Activated T-helper 2 cell treated with anti-CD3 and anti-CD28 coated beads, Interferon-gamma antibody, Interleukin-2, Interleukin-4, amounts not matched to agents 10 μg/mL and 5 μg/mL and 100 μg/mL, durations not matched to agents 14 hours and 24 hours and 36 hours (primary cell): ENCODE measurements at places on chromosomes 2 and 18. TPM values are rescaled to one million over a fixed set of nuclear protein-coding genes. Genes with fewer than 3 reads are reported as not detected.

DNA sequence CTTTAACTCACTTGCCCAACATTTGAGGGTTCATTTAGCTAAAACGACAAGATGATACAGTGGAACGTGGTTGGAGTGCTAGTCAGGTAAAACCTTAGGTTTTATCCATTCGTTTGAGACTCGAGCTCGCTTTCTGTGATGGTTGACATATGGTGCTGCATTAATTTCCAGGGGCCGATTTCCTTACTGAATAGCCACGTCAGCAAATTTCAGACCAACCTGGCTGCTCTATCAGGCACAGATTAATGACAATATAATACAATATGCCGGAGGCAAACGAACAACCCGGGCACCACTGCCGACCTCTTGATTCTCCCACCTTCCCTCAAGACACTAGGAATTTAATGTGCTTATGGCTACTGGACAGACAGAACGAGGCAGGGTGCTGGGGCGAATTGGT lies 42.0 kb downstream of the NABP1 start:
- no peak for DNase-seq

DNA sequence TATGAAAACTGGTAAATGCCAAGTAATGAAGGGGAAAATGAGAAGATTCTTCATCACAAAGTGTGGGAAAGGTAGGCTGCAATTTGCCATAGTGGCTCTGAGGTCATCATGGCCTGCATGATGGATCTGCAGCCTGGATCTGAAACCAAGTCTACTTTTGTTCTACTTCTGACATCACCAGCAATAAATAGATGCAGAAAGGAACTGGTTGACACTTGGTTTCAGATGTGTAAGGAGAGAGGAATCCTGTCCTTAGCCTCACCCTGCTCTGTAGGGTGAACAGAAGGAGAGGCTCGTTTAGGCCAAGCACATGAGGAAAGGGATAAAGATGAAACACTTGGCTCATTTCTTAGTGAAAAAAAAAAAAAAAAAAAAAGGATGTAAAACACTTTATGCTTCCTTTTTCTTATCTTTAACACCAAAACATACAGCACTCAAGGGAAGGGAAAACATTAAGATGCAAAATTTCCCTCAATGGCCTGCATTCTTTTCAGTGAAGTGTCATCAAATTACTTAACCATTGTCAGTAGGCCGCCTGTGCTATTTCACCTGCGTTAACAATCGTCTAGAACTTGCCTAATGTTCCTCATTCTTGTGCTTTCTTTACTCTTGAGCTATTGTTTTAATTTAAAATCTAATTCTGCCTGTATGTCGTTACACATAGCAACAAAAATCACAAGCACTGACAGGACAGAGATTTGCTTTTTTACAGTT lies 3.9 kb downstream of the NEB start:
- no peak for DNase-seq

- no peak for DNase-seq
Observed at GRCh38 chr2:230864122-230864604, 579 bp upstream of the ITM2C start.

CCDC74B gene
- total RNA-seq: 0.94 and 1.1 TPM in 2 replicates

SERPINB3 gene
- total RNA-seq: not detected in 2 replicates

SCN7A gene
- not detected in 2 replicates for total RNA-seq

- DNase-seq: no peak
Observed at GRCh38 chr2:56266761-56267414, 83.1 kb downstream of the CCDC85A start.

DNA sequence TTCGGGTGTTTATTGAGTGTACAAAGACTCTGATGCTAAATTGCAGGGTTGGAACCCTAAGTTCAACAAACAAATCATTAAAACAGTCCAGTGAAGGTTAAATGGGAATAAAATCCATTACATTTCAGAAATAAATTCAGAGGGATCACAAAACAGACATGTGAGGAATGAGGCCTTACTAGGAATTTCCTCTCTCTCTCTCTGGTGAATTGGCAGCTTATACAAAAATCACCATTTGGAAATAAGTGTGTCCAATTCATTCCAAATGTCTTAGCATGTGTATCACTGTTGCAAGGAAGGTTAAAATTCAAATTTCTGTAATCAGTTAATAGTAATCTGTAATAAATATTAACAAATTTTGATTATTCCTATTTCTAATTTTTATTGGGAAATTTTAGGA lies 228.6 kb upstream of the PXDN start:
- DNase-seq: no peak

DNA sequence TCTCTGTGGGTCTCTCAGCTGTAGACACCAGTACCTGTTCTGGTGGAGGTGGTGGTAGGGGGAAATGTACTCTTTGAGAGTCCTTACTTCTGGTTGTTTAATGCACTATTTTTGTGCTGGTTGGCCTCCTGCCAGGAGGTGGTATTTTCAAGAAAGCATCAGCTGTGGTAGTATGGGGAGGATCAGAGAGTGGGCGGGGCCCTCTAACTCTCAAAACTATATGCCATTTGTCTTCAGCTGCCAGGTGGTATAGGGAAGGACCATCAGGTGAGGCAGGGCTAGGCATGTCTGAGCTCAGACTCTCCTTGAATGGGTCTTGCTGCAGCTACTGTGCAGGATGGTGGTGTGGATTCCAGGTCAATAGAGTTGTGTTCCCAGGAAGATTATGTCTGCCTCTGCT lies 1100.8 kb downstream of the CNTNAP5 start:
- DNase-seq: no peak

PRKAG3 gene
- total RNA-seq: not detected in 2 replicates

DNA sequence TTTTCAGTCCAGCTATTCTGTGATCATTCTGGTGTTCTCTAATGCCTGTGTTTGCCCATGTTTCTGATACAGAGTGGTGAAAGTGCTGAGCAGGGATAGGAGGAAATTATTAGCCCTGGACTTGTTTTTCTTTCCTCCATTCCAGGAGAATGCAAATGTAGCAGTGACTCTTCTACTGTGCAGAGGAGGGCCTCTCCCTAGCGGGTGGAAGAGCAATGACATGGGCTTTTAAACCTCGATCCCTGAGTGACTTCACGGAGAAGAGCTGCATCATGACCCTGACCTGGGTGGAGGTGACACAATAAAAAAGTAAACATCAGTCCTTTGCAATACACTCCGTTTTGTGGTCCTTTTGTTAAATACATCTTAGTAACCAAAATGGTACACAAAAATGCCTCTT lies 68.0 kb upstream of the NETO1 start:
- DNase-seq: no peak

DHRS9 gene
- 3.3 and 3.6 TPM in 2 replicates for total RNA-seq

DYNAP gene
- not detected in 2 replicates for total RNA-seq

DNA sequence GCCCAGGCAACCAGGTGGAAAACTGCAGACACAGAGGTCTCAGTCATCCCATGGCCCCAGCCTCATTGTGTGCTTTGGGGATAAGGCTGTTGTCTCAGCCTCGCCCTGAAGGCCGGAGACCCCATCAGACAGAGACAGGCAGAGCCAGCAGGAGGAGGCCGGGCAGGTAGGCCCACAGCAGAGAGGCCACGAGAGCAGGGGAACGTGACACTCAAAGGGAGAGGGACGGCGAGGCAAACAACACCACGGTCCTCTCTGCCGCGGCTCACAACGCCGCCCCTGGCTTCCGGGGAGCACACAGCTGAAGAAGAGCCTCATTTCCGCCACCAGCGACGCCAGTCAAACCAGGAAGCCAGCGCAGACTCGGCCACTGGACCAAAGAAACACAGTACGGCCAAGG lies 103.3 kb downstream of the ZNF516 start:
- DNase-seq: no peak

NAB1 gene
- total RNA-seq: 30.9 and 32.9 TPM in 2 replicates

GRCh38 chr2:102258025-102258385 lies 53.4 kb upstream of the IL1RL1 start:
- no peak for DNase-seq

GRCh38 chr2:145022666-145023333 lies 502.9 kb upstream of the ZEB2 start:
- DNase-seq: no peak

DNA sequence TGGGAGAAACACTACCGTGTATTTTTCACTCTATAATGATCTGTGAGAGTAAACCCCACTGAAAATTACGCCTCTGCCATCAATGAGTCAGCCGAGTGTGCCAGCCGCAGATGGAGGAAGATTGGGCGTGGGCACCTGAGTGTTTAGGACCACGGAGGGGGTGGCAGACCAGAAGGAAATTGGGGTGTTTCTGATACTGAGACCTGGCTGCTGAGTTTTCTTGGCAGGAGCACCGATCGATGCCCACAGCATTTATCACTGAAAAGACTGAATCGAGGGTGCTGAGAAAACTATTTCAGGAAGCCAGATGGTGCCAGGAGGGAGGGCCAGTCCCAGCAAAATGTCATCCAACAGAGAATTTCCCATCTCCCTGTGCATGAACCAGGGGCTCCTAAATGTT lies 91.9 kb upstream of the TPO start:
- no peak for DNase-seq

DNA sequence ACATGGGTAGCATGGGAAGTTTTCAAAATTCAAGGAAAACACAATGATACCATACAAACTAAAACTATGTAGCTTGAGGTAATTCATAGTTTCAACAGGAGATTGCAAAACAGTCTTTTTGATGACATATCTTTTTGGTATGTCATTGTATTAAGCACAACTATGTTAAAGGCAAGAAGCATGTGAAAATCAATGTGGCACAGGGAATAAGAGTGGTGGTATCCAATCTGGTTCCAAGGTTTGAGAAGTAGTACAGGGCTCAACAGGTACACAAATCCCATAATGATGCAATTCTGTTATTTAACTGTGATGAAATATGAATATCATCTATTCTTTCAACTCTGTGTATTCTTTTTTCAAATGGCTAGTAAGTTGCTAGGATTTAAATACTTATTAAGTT lies 16.4 kb upstream of the DLX2 start:
- DNase-seq: no peak

DNA sequence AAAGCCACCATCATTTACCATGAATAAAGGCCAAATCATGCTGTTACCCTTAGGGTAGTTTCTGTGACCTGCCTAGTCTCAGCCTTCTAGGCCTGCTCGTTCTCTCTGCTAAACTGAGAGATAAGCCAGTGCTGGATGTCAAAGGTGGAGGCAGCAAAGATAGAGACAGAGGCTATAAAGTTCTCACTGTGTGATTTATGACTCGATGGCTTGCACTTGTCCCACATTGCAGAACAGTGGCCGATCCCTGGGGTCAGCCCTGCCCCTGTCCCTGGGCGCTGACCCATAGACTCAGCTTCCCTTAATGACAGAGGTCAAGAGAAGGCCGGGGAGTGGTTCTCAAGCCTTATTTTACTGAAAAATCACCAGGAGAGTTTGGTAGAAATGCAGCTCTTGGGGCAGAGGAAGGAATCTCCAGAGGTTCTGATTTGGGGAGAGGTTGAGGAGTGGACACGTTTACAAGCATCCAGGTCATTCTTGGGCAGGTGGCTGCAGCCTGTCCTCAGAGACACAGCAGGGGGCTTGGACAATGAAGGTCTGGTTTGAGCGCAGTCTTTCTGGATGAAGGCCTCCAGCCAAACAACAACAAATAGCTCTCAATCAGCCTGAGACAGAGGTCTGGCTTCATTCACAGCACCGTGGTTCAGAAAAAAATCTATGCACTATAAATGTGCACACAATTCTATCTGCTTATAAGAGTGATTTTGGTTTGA lies 143.5 kb downstream of the ACKR3 start:
- DNase-seq: no peak

ZNF892 gene
- total RNA-seq: 4.7 and 4.8 TPM in 2 replicates

DNA sequence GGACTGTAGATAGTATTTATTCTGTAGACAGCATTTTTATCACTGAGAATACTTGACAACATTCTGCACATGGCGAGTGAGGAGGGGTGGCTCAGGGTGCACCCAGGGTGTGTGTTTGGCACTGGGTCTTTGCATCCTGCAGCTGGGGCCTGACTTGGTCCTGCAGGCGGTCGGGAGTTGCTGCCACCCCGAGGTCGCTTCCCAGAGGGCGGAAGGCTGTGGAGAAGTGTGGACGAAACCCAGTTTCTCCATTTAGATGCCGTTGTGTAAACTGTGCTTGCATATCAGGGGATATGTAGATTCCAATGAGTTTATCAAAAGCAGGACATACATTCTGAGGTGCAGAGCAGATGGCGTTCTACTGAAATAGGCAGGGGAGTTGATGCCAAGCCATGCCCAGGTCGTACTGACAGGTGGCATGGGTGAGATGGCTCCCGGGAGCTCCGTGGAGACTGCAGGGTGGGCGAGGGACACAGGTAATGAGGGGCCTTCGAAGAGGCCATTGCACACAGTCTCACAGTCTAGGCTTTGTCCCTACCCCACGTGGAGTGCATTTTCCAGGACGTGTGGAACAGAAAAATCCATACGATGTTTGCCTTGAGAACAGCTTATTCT lies 74.5 kb downstream of the RTP5 start:
- no peak for DNase-seq

M1AP gene
- not detected in 2 replicates for total RNA-seq

NYAP2 gene
- total RNA-seq: not detected in 2 replicates

CENPA gene
- total RNA-seq: 24.3 and 27.3 TPM in 2 replicates

TMEM200C gene
- 0.02 TPM in 1 of 2 replicates, not detected in the other for total RNA-seq

SPHKAP gene
- not detected in 2 replicates for total RNA-seq

- DNase-seq: no peak
Observed at GRCh38 chr2:47075361-47076125, 79.6 kb downstream of the STPG4 start.

- no peak for DNase-seq
Observed at GRCh38 chr2:4354678-4355077, 651.3 kb downstream of the DCDC2C start.

DNA sequence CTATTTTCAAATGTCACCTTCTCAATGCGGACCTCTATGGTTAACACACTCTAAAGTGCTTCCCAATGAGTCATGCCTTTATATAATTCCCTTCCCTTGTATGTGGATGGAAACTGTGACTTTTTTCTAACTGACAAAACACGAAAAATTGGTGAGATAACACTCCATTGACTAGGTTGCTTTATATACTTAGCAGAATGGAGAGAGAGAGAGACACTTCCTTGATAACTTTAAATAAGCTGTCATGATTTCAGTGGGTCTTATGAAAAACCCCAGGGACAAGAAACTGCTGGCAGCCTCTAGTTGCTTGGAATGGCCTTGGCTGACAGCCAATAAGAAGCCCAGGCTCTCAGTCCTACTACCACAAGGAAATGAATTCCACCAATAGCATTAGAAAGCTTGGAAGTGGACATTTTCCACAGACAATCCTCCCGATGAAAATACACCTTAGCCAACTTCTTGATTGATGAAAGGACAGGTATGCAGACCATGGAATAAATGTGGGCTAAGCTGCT lies 322.2 kb downstream of the ZNF804A start:
- DNase-seq: no peak

TCF23 gene
- not detected in 2 replicates for total RNA-seq
